HFF-Myc (cell line): ENCODE measurements at places on chromosomes 16 and 17.

DNA sequence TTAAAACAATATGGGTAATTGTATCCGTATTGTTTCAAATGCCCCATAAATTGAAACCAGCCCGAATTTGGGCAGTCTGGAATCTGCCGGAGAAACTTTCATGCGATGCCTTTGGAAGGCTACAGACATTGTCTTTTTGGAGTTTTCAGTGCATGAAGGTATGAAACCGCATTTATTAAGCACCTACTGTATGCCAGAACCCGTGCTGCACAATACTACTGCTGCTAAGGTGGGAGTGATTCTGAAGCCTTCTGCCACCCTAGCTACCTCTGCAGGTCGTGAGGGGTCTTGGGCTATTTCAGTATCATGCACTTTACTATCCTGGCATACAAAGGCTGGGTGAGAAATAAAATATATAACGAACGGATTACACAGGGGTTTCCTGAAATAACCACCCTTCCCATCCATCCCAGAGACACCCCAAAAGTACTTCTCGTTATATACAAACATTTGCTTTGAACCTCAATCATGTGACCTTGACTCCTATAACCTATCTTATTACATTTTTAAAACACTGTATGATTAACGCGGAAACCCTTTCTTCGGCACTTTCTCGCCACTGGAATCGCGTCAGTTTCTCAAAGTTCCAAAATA, 1.0 kb upstream of the MSI2 start:
- DNase-seq: no peak

DNA sequence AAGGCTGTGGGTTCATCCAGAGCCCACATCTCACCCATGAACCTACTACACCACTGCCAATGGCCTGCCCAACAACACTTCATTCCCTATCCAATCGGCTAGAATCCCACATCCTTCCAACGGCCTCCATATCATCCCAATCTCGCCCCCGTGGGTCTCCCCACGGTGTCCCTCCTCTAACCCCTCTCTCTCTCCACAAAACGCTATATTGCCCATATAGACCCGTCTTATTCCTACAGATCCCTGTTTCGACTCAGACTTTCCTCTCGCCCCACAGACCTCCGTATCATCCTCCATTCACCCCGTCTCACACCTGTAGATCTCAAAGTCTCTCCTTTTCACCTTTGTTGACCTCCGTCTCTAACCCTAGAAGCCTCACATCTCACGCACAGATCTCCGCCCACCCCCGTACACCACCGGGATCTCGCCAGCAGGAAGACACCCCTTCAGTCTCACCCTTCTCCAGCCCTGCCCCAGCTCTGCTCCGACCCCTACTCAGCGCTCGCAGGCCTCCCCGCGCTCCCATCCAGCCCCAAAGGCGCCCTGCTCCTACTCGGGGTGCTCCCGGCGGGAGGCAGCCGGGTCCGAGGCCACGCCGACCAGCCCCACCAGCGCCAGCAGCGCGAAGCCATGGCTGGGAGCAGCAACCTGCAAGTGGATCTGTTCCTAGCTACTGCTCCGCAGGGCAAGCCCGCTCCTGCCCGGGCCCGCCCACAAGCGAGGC, at the start of gene FDXR:
Gene FDXR, minus strand, starts transcription at position 682 of the 724 bp plus-strand sequence. Its CDS starts 50 bp downstream, at position 632.
- no peak for DNase-seq

GRCh38 chr16:75494661-75495075, 573 bp downstream of the CHST6 start:
- DNase-seq: no peak

DNA sequence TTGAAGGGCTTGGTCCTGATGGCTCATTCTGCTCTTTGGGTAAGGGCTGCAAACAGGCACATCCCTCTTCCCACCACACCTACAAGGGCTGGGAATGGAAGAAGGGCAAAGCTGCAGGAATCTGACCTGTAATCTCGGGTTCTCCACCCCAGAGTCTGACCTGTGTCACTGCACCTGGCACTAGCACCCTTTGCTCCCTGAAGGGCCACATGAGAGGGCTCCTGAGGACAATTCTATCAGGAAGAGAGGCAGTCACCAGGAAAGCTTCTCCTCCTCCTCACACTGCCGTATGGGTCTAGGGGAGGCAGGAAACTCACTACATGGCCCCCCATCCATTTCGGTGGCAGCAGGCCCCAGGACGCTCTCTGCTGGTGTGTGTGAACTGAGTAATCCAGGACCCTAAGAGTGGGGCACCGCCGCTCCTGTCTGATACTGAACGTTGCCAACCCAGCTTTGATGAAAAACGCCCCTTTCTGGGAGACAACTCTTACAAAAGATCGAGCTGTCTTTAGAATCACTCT, 26.4 kb downstream of the TTLL6 start:
- DNase-seq: no peak

DNA sequence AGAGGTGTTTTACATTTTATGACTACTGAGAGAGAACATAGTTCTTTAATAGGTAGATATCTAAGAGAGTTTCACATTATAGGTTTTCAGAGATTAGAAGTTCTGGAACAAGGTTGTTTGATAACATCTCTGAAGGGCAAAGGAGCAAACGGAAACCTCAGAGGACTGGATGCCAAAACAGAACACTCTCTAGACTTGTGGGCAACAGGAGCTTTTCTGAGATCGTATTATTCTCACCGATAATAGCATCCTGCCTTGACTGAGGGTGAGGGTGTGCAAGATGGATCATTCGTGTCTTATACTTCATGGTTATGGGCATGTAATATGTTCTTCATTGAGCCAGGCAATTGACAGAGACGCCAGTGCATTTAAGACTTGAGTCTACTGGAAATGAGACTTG, 234.8 kb downstream of the IRX3 start:
- no peak for DNase-seq

DNA sequence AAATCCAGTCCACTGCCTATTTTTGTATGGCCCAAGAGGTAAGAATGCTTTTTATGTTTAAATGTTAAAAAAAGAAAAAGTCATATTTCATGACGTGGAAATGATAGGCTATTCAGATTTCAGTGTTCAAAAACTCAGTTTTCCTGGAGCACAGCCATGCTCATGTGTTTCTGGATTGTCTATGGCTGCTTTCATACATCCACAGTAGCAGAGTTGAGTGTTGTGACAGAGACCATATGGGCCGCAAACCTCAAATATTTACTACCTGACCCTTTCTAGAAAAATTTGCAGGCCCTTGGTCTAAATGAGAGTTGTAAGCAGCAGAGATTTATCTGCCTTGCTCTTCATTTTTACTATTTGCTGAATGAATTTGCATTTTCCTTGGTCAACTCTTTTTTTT, 264.1 kb downstream of the CBLN1 start:
- DNase-seq: no peak

GRCh38 chr16:67063008-67063407, 34.1 kb downstream of the CBFB start:
- DNase-seq: no peak
